Airway epithelial cell (primary cell): ENCODE measurements at places on chromosomes 7 and 10. TPM values are rescaled to one million over a fixed set of nuclear protein-coding genes. Genes with fewer than 3 reads are reported as not detected.

Gene CPA4
- total RNA-seq: 30.4 and 31.7 TPM in 2 replicates

Gene NSUN6
- total RNA-seq: 5.7 and 6.2 TPM in 2 replicates

Gene MAP3K8
- 2.7 and 5.2 TPM in 2 replicates for total RNA-seq

Gene ATRNL1
- 0.23 and 0.35 TPM in 2 replicates for total RNA-seq

Gene NUPR2
- total RNA-seq: 5.7 TPM in 1 of 2 replicates, not detected in the other

Gene PTPRN2
- 0.28 and 1.1 TPM in 2 replicates for total RNA-seq

Gene CALHM2
- 0.79 and 1.7 TPM in 2 replicates for total RNA-seq

Gene CCDC172
- not detected in 2 replicates for total RNA-seq

Gene VAX1
- not detected in 2 replicates for total RNA-seq

Gene MMD2
- total RNA-seq: not detected in 2 replicates

Gene HECTD2
- total RNA-seq: 2.6 and 3.0 TPM in 2 replicates

Gene RBP4
- total RNA-seq: not detected in 2 replicates

Gene HPSE2
- total RNA-seq: not detected in 2 replicates

Gene TBC1D12
- 6.7 and 8.2 TPM in 2 replicates for total RNA-seq
